Kidney epithelial cell (primary cell): ENCODE measurements at places on chromosomes 3 and 15.

DNA sequence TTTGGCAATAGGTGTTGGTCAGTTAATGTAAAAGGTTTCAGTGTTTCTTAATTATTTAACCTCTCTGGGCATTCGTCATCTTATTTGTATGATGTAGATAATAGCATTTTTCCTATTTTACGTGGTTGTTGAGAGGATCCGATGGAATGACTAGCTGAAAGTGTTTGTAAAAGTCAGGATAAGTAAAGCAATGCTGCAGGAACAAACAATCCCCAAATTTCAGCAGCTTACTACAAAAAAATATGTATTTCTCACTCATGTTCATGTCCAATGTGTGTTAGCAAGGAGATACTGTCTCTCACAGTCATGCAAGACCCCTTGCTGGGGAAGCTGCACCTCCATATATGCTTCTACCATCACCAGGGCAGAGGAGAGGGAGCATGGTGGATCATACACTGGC, 38.7 kb downstream of the CEMIP start:
- no peak for DNase-seq

- DNase-seq = no peak
Measured at GRCh38 chr3:158106766-158107471, 699 bp upstream of the SHOX2 start.

DNA sequence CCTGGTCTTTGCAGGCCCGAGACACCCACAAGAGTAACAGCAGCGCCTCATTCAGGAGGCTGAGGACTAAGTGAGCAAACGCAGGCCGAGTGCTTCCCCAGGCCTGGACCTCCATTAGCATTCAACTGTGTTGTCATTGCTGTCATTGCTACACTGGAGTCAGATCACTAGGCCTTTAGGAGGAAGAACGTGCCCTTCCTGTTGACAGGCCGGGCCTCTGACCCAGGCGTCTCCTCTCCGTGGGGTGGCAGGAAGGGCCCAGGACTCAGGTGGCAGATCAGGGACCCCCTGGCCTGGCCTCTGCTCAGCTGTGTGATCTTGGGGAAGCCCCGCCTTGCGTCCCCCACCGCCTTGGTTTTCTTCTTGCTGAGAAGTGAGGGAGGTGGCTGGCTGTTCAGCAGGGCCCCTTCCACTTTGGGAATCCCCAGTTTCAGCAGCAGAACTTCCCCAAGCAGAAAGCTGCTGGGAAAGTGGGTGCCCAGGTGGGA, 19.1 kb downstream of the ZDHHC19 start:
- DNase-seq = no peak

DNA sequence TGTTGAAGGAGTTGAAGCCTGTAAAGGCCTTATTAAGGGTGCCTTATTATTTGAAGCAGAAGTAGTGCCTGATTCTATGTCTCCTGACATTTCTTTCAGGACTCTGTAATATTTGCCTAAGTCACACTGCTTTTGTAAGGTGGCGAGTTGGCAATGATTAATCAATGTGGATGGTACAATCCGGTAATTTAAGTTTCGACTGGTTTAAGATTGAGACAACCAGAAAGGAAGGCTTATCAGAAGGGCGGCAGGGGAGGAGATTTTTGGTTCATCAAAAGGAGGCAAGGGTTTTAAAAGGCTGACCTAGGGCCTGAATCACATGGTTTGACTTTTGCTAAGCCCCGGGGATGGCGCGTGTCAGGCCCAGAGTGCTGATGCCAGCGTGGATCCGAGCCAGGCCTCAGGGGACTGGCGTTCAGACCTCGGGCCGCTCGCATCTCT, 830 bp upstream of the RNF13 start:
- DNase-seq = no peak

- DNase-seq = no peak
Measured at GRCh38 chr3:108338901-108339545, 42.7 kb downstream of the HHLA2 start.

GRCh38 chr3:127634653-127635052, 5.7 kb downstream of the PODXL2 start:
- no peak for DNase-seq

- peak; percentile 4 for DNase-seq
Measured at GRCh38 chr3:8385848-8386620, 115.6 kb upstream of the LMCD1 start.

GRCh38 chr3:59245859-59246501, 196.2 kb upstream of the CFAP20DC start:
- no peak for DNase-seq

- DNase-seq = no peak
Measured at GRCh38 chr3:159548675-159549335, 439.8 kb upstream of the IL12A start.

DNA sequence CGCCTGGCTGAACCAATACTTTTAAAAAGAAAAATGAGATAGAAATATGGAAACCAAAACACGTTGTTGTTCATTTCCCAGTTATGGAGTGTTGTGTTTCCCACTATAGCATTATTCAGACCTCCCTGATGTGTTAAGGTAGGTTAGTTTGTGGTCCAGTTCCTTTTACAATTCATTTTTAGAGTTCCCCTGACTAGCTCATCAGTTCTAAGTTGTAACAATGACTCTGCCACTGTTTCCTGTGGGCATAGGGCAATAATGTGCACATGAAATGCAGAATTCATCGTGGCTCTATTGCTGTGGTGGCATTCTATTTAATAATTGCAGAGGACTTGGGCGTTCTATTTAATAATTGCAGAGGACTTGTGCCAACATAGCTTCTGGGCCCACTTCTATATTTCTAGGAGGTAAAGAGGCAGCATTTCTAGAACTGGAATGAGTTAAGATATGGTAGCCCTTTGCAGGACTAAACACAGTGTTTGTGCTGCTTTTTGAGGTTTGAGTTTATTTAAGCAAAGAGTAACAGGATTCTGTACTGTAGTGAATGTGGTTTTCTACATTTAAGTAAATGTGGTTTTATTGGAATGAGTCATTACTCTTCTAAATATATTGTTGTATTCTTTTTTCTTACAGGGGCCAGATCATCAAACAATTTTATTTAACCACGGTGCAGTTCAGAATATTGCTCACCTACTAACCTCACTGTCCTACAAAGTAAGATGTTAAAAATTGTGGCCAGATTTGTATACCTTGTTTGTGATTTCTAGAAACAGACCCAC, 47.5 kb downstream of the ARMC8 start:
- DNase-seq = no peak

DNA sequence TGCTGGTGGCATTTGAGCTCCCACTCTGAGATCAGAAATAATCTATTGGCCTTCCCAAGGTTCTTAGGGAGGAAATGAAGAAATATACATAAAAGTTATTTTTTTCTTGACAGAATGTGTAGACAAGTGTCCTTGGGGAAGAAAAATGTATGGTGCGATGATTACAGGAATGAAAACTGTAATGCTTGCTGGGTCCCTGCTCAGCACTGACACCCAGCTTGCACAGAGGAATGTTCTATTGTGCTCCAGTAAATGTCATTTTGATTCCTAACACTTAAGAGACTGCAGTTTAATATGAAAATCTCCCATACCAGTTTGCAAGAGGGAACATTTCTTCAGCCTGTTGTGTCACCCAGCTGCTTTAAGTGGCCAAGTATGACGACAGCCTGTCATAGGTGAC, 271.3 kb upstream of the TPM1 start:
- no peak for DNase-seq

GRCh38 chr3:197466586-197467399, 89.0 kb downstream of the BDH1 start:
- DNase-seq = no peak

DNA sequence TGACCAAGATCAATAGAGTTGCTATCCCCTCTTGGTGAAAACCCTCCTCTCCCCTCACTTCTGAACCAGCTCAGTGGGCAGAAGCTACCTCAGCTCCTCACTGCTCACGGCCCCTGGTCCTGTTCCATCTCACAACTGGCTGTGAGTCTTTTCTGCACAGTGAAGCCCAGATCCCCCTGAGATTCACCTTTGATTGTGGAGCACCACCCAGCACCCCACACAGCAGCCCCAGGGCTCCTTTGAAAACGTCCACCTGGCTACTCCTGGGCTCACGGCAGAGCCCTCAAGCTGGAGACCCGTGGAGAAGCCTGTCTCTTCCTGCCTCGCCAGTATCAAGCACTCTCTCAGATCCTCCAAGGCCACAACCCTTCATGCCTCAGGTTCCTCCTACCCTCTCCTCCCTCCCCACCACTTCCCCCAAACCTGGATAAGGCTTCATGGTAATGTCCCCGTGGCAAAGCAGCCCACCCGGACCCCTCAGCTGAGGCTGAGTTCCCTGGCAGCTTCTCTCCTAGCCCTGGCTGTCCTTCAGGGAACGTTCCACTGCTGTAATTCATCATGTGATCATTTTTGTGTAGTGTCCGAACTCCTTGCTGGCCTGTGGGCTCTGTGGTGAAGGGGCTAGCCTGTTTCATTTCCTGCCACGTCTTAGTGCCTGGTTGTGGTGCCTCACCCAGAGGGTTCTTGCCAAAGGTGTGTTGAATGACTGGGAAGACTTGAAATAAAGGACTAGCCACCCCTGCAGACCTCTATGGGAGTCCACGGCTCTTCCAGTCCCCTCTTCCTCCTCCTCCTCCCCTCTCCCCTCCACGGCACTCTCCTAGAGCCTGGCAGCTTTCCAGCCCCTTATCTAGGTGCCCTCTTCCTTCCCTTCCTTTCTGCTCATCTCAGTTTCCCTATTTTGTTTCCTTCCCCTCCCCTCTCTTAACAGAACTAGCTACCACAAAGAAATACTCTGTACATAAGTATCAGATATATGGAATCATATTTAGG, 44.5 kb downstream of the KY start:
- DNase-seq = no peak

DNA sequence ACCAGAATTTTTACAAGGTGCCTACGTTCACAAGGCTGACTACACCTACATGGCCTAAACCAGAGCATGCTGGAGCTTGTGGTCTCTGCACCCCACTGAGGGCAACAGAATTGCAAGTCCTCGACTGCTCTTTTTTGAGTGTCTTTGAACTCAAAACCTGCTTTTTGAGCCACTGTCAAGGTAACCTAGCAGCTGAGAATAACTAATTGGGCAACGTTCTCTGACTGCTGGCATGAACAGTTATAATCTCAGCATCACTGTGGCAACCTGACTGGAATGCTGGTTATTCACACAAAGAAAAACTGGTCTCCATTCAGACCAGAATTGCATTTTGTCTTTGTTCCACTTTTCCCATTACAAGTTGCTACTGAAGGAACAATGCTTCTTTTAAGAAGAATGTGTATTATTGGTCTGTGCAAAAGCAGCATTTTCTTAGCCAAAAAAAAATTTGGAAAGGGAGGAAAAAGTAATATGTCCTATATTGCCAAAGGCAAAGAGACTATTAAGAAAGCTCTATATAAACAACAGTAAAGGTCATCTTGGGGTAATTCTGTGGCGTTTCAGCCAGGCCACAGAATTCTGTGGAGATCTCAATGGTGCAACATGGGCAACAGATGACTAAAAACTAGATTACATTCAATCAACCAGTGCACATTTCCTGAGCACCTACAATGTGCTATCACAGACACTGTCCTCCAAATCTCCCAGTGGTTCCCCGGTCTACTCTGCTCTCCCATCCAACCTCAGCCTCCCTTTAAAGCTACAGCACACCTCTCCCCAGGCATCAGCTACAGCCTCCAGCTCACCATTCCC, 76.8 kb downstream of the TNIK start:
- DNase-seq = no peak

- DNase-seq = no peak
Measured at GRCh38 chr3:158713094-158713499, 19.2 kb downstream of the RARRES1 start.

DNA sequence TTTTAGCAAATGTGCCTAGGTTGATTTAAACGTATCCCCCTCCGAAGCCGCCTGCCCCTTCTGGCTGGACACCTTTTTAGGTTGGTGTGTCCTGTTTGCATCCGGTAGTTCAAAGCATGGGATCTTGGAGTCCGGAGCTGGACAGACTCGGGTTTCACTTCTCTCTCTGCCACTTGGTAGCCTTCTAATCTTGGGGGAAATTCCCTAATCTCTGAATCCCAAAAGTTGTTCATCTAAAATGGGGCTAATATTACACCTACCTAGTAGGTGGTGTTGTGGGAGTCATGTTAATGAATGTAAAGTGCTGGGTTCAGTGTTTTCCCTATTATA, 760 bp downstream of the FANCI start:
- no peak for DNase-seq

GRCh38 chr3:7407107-7407506, 546.2 kb downstream of the GRM7 start:
- no peak for DNase-seq

DNA sequence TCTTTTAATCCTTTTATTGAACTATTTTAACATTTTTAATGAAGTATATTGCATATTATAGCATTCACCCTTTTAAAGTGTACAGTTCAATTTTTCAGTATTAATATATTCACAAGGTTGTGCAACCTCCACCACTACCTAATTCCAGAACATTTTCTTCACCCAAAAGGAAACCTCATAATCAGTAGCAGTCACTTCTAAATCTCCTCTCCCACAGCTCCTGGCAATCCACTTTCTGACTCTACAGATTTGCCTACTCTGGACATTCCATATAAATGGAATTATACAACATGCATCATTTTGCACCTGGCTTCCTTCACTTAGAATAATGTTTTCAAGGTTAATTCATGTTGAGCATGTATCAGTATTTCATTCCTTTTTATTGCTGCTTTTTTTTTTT, 55.0 kb upstream of the HRH1 start:
- no peak for DNase-seq

DNA sequence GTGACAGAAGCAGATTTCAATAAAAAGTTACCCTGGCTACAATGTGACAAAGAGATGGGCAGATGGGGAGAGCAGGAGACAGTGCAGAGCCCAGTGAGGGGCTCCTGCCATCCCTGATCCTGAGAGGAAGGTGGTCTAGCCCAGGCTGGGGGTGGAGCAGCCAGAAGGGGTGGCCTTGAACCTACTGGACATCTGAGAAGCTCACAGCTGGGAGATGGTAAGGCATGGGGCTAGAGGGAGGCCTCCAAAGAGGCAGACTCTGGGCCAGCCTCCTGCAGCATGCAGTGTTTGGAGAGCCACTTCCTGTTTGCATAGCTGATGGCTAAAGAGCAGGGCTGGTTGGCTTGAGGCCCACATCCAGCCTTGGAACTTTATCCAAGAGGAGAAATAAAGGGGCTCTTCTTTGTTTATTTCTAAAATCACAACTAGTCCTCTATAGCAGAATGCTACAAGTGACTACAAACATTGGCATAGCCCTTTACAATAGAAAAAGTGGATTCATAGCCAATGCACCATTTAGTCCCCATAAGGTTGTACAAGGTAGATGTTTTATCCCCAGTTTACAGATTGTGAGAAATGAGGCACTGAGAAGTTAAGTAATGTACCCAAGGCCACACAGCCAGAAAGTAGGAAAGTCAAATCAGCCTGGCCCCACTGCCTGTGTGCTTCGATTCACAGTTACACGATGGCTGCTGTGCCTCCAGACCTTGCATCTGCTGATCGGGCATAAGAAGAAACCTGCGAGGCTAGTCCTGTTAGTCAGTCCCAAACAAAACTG, 4.6 kb downstream of the EFCC1 start:
- DNase-seq = no peak

DNA sequence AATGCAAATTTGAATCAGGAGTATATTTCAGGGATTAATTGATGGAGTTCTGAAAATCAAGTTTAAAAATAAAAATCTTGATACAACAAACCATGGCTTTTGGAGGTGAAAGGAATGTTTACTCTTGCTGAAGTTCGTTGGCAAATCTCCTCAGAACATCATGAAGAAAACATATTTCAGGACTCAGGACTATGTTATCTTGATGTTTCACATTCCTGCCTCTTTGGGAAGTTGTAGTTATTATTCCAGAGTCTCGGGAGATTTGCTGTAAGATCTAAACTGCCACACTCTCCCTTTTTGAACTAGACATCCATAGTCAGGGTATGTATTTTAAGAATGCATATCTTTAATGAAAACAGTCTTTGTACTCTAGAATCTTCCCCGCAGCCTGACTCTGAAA, 271.2 kb downstream of the RBMS3 start:
- DNase-seq = no peak

GRCh38 chr3:134846911-134847317, 51.9 kb downstream of the EPHB1 start:
- peak; percentile 96 for DNase-seq
